LHCN-M2 (cell line): ENCODE measurements at places on chromosomes 6 and 20. TPM values are rescaled to one million over a fixed set of nuclear protein-coding genes. Genes with fewer than 3 reads are reported as not detected.

The ADGRF5 gene
- total RNA-seq = not detected in 2 replicates

The DTD1 gene
- 71.4 and 78.7 TPM in 2 replicates for total RNA-seq

GRCh38 chr6:65787787-65788186, 80.8 kb upstream of the EYS start:
- no peak for DNase-seq

The RGS17 gene
- 33.6 and 39.4 TPM in 2 replicates for total RNA-seq

GRCh38 chr6:26475823-26476729, 18.3 kb downstream of the BTN2A1 start:
- peak; percentile 34 for DNase-seq

The RNF144B gene
- total RNA-seq = 0.13 and 0.80 TPM in 2 replicates

The RAET1G gene
- total RNA-seq = 1.2 and 1.3 TPM in 2 replicates

DNA sequence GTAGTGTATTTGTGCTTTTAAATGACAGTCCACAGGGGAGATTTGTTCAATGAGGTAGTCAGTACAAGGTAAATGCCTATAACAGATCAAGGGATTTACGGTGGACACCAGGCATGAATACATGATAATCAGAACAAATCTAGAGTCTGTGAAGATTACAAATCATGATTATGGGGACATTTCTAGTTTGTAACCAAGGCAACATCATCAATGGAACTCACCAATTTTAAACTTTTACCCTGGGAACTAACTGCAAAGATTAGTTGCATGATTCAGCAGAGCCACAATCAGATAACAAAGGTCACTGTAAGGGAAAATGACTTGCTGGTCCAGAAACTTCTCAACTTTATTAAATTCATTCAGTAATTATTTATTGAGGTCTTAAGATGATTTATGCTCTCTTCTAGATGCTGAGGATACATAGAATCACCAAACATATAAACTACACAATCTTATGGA, at the start of gene CRISP1:
Gene CRISP1, minus strand, starts transcription at position 51 of the 459 bp plus-strand sequence. CDS start 9,135 bp downstream, outside the sequence.
- no peak for DNase-seq
